ENCODE measurements at places on chromosomes 3 and 15.

GRCh38 chr3:15499536-15499935, 22.0 kb downstream of the COLQ start:
- no peak for DNase-seq

- no peak for DNase-seq
These were observed 21.6 kb downstream of the PLA2G4B start for GRCh38 chr15:41860049-41860828.

- DNase-seq = no peak
These were observed 128.5 kb upstream of the GAP43 start for GRCh38 chr3:115494826-115495225.

- no peak for DNase-seq
These were observed 945 bp downstream of the MST1R start for GRCh38 chr3:49902511-49903345.

GRCh38 chr3:83523470-83524073, 1435.2 kb upstream of the CADM2 start:
- no peak for DNase-seq

DNA sequence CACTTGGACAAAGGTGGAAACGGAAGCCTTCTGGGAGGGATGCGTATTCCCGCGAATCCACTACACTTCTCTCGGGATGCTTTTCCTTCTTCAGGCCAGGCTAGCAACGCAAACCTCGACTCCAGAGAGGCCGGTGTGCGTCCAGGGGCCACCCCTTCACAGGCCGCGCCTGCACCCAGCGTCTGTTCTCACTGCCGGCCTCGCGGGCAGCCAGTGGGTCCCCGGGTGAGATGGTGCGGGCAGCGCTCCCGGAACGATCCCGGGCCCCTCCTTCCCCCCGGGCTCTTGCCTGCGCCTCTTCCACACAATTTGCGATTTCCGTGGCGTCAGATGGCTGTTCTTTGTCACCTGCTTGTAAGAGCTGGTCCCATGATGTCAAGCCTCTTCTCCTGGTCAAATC, 27.3 kb downstream of the GABRA5 start:
- DNase-seq = no peak

DNA sequence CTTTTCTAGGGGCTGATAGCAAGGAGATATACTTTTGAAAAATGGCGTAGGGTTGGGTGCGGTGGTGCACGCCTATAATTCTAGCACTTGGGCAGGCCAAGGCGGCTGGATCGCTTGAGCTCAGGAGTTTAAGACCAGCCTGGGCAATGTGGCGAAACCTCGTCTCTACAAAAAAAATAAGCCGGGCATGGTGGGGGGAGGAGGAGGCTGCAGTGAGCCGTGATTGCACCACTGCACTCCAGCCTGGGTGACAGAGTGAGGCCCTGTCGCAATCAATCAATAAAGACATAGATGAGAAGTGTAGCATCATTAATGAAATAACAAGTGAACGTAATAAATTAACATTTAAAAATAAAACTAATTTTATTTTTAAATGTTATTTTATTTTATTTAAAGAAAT, 134.6 kb downstream of the SLCO3A1 start:
- DNase-seq = no peak

GRCh38 chr15:40921949-40922607, 7.1 kb upstream of the DLL4 start:
- no peak for DNase-seq

- no peak for DNase-seq
These were observed 234.8 kb downstream of the XXYLT1 start for GRCh38 chr3:195036203-195036505.

Data from NCI-H2081 treated with DMSO at 0.1 percent for 48 hours (cell line).